ENCODE measurements at places on chromosomes 13 and 19.
A peak's percentile ranks its signal among the peaks of the same experiment; 100 is the strongest.

DNA sequence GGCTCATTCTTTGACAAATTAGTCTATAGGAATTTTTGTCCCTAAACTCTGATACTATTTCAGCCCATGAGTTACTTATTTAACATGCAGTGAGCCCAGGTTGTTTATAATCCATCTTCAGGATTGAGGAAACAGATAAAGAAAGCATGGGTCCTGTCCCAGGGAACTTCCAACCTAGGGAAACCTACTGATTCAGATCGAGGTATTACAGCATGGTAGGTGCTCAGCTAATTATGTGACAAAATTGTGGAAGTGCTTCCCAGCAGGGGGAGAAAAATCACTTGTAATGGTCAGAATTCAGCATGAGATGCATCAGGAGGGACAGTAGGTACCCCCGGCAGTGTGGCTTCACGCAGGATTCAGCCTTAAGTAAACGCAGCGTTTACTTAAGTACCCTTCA, 171.3 kb downstream of the NUFIP1 start:
- no peak for DNase-seq

DNA sequence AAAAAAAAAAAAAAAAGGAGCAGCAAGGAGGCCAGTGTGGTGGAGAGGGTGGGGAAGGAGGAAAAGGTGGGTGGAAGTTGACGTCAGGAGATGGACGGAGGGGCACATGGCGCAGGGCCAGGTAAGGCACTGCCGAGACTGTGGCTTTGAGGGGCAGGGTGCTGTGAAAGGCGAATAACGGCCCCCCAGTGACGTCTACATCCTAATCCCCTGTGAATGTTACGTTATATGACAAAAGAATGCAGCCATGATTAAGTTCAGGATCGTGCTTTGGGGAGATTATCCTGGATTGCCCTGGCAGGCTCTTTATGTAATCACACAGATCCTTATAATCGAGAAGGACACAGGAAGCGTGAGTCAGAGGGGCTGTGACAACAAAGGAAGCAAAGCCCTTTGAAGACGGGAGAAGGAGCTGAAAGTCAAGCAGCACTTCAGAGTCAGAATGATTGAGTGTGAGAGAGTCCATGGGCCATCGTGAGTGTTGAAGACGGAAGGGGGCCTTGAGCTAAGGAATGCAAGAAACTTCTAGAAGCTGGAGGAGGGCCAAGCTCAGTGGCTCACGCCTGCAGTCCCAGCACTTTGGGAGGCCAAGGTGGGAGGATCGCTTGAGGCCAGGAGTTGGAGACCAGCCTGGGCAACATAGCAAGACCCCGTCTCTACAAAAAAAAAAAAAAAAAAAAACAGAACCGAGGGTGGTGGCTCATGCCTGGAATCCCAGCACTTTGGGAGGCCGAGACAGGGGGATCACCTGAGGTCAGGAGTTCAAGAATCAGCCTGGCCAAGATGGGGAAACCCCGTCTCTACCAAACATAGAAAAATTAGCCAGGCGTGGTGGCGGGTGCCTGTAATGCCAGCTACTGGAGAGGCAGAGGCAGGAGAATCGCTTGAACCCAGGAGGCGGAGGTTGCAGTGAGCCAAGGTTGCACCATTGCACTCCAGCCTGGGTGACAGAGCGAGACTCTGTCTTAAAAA, 13.8 kb upstream of the CEACAM16 start:
- peak; percentile 87 for DNase-seq

DNA sequence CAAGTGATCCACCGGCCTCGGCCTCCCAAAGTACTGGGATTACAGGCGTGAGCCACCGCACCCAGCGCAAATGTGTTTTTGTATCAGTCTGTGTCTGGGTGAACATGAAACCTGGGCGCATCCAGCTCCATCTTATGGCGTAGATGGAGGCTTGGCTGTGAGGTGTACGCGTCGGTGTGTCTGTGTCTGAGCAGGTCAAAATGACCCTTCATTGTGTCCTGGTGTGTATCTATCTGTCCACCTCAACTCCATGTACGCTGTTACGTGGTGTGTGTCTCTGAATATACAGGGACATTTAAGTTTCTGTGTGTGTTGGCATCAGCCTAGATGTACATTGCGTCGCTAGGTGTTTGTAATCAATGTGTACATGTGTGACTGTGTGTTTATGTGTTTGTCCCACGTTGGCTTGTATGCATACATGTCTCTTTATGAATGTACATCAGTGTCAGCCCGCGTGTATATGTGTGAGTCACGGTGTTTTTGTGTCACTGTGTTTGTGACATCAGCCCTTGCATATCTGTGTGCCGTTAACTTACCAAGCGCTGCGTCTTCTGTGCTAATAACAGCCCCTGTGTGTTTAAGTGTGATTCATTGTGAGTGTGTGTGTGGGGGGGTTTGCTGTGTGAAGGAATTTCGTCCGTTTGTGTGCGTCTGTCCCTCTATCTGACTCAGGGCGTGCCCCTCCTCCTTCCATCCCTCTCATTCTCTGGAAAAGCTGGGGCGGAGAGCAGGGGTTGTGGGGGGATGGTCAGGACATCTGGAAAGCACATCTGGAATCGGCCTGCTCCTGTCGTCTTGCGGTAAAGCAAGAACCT, 6.4 kb downstream of the AXL start:
- peak; percentile 99 for DNase-seq

DNA sequence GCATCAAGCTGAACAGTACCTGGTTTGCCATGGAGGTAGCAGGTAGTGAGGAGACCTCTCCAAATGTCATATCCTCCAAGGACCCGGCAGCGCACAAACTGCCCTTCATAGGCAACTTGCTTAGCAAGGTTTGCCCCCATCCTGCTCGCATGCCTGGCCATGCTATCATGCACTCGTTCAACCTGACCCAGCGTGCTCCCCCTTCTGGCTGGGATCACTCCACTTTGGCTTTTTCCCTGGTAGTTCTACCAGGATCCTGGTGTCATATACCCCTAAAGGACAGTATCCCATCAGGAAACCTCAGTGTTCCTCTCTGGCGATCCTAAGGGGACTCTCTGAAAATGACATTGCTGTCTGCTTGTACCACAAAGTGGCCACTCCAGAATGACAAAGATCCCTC, 38.6 kb upstream of the ZNF30 start:
- no peak for DNase-seq

GRCh38 chr19:40465557-40466218, at the start of gene BLVRB:
TSS of gene BLVRB (minus strand) at chr19:40465745. CDS start at chr19:40465688, 57 bp downstream.
- DNase-seq, result peak; percentile 99

DNA sequence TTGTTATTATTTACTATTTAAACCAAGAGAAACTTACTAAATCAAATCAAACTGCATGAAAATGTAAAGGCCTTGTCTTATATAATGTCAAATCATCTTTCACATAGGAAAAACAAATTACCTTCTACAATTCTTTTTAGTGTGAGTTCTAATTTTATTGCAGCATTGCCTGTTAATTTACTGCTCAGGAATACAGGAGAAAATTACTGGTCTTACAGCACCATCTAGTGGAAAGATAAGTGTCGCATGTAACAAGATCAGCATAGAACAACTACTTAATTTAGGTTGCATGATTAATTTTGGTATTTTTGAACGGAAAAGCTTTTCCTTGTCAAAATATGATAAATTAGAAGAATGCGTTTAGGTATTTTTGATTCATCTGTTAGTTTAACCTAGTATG, 502.7 kb downstream of the UQCRFS1 start:
- DNase-seq, result peak; percentile 78

DNA sequence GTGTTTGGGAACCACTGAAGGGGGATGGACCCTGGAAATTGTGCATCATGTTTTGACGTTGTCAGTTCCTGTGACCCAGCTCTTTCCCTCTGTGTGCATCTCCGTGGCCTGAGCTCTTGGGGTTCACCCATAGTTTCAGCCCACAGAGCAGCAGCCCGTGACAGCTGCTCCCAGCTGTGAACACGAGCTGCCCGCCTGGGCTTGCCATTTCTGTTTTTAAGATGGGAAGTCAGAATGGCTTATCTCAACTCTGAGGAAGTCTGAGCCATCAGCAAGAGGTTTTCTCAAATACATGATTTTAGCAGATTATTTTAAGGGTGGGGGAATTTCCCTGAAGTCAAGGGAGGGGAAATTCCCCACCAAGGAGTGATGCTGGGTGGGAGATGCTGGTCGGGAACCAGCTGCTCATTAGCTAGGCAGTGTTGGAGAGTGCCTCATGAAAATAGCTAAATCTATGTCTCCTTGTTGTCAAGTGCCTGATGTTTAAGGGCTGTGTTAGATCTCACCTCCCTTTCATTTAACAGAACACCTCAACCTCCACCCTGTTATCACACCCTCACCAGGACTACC, 34.8 kb upstream of the C1QTNF9 start:
- DNase-seq, result no peak

GRCh38 chr19:11023016-11023415, 62.2 kb downstream of the SMARCA4 start:
- DNase-seq, result no peak

DNA sequence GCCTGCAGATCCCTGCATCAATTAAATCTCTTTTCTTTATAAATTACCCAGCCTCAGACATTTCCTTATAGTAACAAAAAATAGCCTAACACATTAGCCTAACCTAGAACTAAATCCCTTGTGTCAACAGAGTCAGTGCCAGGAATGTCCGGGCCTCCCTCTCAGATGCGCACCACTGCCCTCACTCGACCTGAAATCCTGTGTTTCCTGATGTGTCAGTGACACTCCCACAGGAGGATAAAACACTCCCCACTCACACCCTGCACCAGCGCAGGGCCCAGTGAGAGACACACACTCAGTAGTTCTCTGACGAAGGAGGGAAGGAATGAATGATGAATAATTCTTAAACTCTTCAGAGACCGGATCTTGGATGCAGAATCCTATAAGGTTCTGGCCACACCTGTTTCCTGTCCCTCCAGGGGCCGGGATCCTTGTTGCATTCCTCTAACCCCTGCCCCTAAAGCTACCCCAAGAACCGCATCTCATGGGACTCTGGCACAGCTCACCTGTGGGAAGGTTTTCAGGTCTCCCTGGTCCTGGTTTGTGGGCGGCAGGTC, 3.1 kb downstream of the CEACAM3 start:
- no peak for DNase-seq

DNA sequence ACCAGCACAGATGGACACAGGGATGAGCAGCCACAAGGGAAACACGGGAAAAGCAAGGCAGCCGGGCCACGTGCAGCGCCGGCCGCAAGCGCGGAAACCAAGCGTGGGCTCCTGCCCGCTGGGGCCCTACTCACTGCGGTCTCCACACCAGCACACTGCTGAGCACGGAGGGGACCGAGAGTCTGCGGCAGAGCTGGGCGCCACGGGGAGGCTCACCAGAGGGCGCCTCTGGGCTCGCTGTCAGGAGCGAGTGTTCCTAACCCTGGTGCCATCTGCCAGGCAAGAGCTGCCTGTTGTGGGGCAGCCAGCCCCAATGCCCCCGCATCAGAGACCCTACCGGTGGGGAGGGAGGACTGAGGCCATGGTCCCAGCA, 26.5 kb downstream of the MPND start:
- DNase-seq, result no peak

GRCh38 chr13:77535448-77535847, at the start of gene SCEL:
TSS of gene SCEL (plus strand) at chr13:77535706. CDS start at chr13:77555876, 20,170 bp downstream.
- no peak for DNase-seq

GRCh38 chr13:77449265-77449664, 86.2 kb upstream of the SCEL start:
- no peak for DNase-seq

- DNase-seq, result peak; percentile 87
Measured at GRCh38 chr13:79451500-79451962, 29.4 kb upstream of the NDFIP2 start.

- DNase-seq, result no peak
Measured at GRCh38 chr19:2782329-2782935, 641 bp downstream of the SGTA start.

- no peak for DNase-seq
Measured at GRCh38 chr13:31739226-31739625, at the start of gene RXFP2. TSS of gene RXFP2 (plus strand) at chr13:31739526. CDS start at chr13:31739613, 87 bp downstream.

DNA sequence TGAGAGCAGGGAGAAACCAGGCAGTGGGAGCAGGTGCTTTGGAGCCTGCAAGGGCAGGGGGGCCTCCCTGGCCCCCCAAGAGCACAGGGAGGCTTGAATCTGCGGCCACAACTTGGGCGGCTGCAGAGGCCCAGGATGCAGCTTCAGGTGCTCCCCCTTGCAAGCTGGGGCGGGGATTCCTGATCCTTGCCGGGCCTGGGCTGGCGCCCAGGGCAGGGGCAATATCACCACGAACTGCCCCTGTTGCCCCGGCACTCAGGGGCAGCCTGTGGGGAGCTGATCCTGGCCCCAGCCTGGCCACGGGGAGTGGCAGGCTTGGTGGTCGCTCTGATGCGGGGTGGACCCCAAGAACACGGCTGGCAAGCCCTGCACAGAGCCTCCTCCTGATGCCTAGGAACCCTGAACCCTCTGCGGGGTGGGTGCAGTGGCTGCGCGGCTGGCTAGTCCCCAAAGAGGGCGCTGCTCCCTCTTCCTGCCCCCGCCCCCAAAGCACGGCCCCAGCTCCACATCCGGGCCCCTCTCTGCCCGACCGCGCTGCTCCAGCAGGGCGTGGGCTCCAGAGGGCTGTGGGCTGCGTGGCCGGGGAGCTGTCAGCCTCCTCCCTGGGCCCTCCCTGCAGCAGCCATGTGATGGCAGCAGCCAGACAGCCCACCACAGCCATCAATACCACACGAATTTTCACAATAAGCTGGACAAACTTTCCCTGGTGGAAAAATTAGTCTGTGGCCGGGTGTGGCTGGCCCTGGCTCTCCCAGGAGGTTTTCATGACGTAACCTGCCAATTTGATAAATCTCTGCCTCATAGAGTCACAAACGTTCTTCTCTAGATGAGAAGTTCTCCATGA, 21.0 kb downstream of the TNFSF9 start:
- peak; percentile 42 for DNase-seq

- no peak for DNase-seq
Measured at GRCh38 chr19:46978171-46978869, 41.3 kb upstream of the NPAS1 start.

DNA sequence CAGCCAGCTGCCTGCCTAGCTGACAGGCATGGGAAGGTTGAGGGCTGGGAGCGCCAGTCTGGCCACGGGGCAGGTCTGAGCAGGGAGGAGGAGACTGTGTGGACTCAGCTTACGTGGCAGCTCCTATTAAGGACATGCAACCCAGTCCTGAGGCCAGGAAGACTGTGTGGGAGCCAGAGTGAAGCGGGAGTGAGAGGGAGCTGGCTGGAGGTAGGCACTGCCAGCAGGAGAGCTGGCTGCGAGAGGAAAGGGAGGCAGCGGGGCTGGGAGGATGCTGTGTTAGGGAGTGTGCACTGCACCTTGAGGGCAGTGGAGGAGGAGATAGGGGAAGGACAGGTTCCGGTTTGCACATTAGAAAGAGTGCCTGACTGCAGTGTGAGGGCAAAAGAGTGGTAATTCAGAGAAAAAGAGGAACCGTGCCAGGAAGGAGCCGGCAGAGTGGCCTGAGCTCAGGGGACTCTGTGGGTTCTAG, 99.2 kb downstream of the SLC7A1 start:
- no peak for DNase-seq

Measured in fibroblast of skin of scalp (primary cell).